Astrocyte (in vitro differentiated cells and primary cell): ENCODE measurements at places on chromosomes 2 and 18.

DNA sequence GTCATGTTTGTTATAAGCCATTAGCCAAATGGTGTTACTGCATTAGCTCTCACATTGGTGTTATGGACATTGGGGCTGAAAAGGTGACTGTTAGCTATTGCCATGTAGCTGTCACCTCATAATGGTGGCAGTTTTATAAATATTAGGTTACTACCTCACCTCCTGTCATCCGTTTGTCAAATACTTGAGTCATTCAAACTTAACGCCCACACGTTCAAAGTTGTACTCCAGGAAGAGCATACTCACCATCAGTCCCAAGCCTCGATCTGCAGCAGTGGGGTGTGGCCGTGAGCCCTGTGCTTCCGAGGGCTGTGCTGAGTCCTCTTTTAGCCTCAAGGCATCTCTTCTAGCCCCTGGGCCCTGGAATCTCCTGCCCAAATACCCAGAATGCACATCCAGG lies 87.3 kb downstream of the PDK1 start:
- H3K27ac ChIP-seq: no peak overlapping the region
- H3K27me3 ChIP-seq: no peaks in the 10 kb centered on the region
- H3K4me1 ChIP-seq: peaks cover 30% of the 10 kb centered on the region
- DNase-seq: peak; percentile 52
- H3K36me3 ChIP-seq: no peaks in the 10 kb centered on the region

GRCh38 chr2:240568678-240569522 lies 616 bp downstream of the RNPEPL1 start:
- H3K4me3 ChIP-seq: peak overlapping the region; percentile 57
- H3K36me3 ChIP-seq: no peaks in the 10 kb centered on the region
- H3K4me1 ChIP-seq: peaks cover 24% of the 10 kb centered on the region

DNA sequence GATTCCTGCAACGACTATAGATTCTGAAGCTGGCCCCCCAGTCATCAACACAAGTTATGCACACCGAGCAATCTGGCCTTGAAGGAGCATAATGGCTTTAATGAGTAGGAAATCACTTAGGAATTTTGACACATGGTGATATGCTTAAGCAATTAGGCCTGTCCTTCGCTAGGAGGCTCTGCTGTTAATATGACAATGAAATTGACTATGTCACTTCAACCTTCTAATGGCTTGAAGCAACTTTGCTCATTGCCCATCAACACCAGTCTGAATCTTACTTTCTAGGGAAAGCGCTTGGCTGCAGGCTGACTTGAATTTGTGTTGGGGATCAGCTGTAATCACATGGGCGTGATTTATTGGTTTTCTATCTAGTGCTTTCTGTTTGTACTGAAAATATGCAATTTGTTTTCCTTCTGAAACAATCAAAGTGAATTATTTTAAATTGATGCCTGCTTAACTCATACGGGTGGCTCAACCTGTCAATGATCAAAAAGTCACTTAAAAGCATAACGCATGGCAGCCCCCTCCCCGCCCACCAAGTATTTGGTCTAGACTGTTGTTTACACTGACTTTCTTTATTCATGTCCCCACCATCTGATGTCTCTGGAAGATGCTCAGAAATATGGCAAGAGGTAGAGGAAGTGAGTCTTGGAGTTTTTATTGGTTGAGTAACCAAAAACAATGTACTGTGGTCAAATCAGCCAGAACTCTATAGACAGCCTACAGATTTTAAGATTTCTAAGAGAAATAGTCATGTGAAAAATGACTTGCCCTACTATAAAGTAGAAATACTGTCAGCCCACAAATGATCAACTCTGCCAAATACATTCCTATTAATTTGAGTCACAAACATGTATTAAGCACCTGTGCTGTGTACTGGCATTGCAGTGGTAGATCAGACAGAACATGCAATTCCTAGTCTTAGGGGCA lies 344.9 kb downstream of the RBM43 start:
- peak; percentile 61 for DNase-seq
- H3K27ac ChIP-seq: no peak overlapping the region
- no peaks in the 10 kb centered on the region for H3K27me3 ChIP-seq
- no peaks in the 10 kb centered on the region for H3K4me1 ChIP-seq
- H3K36me3 ChIP-seq: no peaks in the 10 kb centered on the region
- H3K4me3 ChIP-seq: no peak overlapping the region

DNA sequence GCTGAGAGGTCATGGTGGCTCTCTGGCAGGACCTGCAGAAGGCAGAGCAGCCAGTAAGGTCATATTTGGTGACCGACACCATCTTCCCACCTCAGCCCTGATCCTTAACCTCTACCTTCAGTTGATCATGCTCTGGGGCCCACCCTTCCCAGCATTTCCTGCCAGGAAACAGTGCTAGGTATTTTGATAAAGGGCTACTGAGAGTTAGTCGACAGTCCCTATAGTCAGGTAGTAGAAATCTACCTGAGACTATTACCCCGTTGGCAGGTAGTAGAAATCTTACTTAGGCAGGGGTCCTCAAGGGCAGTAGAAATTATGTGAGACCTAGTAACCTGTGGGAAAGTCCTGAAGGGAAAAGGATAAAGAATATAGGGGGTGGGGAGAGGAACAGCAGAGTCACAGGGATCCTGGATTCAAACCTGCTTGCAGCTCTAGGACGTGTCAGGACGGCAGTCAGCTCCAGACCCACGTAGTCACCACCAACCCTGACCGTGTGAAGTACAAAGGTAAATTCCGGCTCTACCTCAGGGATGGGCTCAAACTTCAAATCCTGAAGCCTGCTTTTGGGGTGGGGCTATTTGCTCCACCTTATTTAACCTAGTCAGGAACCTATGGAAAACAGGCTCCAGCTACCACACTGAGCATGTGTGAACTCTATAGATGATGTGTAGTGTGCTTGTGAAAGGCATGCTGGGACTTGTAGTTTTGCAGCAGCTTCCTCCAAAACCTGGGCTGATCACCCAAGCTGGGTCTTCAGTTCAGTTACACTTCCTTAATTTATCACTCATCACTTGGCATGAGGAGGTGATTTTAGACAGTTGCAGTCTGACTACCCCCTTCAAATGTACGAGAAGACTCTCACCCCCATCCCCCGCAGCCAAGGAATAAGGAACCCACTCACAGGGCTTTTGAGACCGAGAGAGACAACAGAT lies at the start of gene DQX1:
TSS of gene DQX1 (minus strand) at position 515 of the 932 bp plus-strand sequence. CDS start at position 13, 502 bp downstream.
- H3K4me1 ChIP-seq: peaks cover 16% of the 10 kb centered on the region
- H3K27ac ChIP-seq: no peak within 1 kb of the TSS
- H3K4me3 ChIP-seq: no peak within 1 kb of the TSS

DNA sequence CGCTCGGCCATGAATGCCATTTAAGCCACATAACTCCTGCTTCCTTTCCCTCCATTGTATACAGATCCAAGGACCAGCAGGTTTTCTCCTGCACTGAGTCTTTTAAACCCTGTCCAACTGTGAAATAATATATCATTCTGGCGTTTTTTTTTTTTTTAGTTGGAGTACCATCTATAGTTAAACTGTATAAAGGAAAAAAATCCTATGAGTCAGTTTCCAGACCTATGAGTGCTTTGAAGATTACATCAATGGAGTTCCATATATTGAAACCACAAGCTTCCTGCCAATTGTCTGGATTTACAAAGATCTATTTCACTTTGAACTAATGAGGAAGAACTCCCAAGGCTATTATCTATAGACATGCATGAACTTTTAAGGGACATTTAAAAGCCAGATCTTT lies 2.4 kb upstream of the MALT1 start:
- H3K36me3 ChIP-seq: no peaks in the 10 kb centered on the region
- H3K4me3 ChIP-seq: no peak overlapping the region
- H3K4me1 ChIP-seq: peaks cover 39% of the 10 kb centered on the region
- DNase-seq: peak; percentile 80

DNA sequence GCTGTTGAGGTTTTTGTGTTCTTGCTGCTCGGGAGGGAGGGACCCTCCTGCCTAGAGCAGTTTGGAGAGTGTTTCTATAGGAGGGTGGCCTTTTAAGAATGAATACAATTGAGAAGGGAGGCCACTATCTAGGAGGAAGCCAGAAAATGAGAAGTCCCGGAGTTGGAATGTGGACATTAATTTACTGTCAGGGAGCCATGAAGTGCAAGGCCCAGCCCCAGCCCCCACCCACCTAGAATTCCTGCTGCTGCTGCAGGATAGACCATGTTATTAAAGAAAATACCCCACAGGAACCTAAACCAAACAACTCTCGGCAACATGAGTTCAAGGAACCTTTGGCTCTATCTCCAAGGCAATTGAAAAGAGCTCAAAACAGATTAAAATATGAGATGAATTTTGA lies 46.0 kb downstream of the ZBTB7C start:
- no peak overlapping the region for H3K4me3 ChIP-seq
- H3K4me1 ChIP-seq: no peaks in the 10 kb centered on the region
- no peak overlapping the region for H3K27ac ChIP-seq

- no peaks in the 10 kb centered on the region for H3K36me3 ChIP-seq
- no peak overlapping the region for H3K4me3 ChIP-seq
- no peak overlapping the region for H3K27ac ChIP-seq
- DNase-seq: no peak
Observed at GRCh38 chr2:88711897-88712296, 20.4 kb downstream of the RPIA start.

- H3K4me1 ChIP-seq: peaks cover 25% of the 10 kb centered on the region
- peak; percentile 63 for DNase-seq
- peak overlapping the region; percentile 97 for H3K27ac ChIP-seq
- H3K36me3 ChIP-seq: no peaks in the 10 kb centered on the region
Observed at GRCh38 chr2:201118961-201119854, 3.2 kb downstream of the CFLAR start.

DNA sequence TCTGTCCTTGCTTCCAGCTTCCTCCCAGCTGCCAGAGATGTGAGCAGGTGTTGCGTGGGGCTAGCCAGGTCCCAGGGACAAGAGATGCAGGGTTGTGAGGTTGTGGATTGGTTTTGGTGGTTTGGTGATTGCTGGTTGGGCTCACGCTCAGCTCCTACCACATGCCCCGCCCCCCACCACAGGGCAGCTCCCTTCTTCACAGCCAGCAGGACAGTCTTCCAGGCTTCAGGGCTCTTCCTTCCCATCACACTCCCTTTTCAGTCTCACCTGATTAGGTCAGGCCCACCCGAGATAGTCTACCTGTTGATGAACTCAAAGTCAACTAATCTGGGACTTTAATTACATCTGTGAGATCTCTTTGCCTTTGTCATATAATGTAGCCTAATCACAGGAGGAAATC lies 52.0 kb upstream of the GLI2 start:
- peaks cover 3% of the 10 kb centered on the region for H3K27me3 ChIP-seq
- no peak overlapping the region for H3K4me3 ChIP-seq
- no peak for DNase-seq
- H3K27ac ChIP-seq: no peak overlapping the region

DNA sequence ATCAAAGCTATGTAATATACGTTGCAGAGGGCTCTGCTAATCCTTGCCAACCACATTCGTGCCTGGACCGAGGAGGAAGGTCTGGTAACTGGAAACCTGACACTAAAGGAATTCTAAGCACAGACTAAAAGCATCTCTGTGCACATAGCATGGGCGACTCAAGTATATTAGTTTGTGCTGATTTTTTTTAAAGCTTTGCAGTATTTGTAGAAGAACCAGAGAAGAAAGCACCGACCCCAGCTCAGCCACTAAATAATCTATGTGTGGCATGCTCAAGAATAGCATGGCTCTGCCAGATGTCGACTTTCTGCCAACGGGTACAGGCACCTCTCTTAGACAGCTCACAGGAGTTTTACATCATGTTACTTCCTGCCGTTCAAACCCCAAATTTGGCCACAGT lies 73.2 kb upstream of the NRP2 start:
- H3K27ac ChIP-seq: no peak overlapping the region
- H3K4me3 ChIP-seq: no peak overlapping the region
- no peaks in the 10 kb centered on the region for H3K27me3 ChIP-seq
- no peaks in the 10 kb centered on the region for H3K36me3 ChIP-seq
- DNase-seq: no peak
- no peaks in the 10 kb centered on the region for H3K4me1 ChIP-seq

- no peak overlapping the region for H3K27ac ChIP-seq
- peak; percentile 6 for DNase-seq
- peaks cover 39% of the 10 kb centered on the region for H3K27me3 ChIP-seq
- H3K4me1 ChIP-seq: peaks cover 11% of the 10 kb centered on the region
- no peak overlapping the region for H3K4me3 ChIP-seq
Observed at GRCh38 chr2:104866883-104867812, 13.2 kb downstream of the POU3F3 start.

DNA sequence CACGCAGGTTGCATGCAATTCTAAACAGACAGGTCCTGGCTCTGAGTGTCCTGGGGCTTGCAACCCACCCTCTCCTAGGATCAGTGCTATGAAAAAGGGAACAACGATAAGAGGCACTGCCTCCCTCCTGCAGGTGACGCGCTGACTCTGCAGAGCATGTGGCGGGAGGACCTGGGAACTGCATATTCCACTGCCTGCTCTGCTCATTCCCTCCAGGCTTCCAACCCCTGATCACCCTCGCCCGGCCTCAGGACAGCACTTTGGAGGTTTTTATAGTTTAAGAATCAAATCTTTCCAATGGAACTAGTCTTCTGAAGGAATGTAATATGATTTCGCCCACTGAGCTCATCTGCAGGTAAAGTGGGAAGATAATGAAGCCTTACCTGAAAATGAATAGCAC lies 8.5 kb downstream of the CHST10 start:
- H3K36me3 ChIP-seq: peaks cover 2% of the 10 kb centered on the region
- H3K4me3 ChIP-seq: no peak overlapping the region

GRCh38 chr2:181828122-181828705 lies 63.3 kb upstream of the ITPRID2 start:
- no peaks in the 10 kb centered on the region for H3K4me1 ChIP-seq
- H3K36me3 ChIP-seq: no peaks in the 10 kb centered on the region
- no peak for DNase-seq
- no peak overlapping the region for H3K4me3 ChIP-seq
- H3K27ac ChIP-seq: no peak overlapping the region

- no peak for DNase-seq
- no peak overlapping the region for H3K4me3 ChIP-seq
- no peaks in the 10 kb centered on the region for H3K36me3 ChIP-seq
- no peaks in the 10 kb centered on the region for H3K27me3 ChIP-seq
- no peak overlapping the region for H3K27ac ChIP-seq
- peaks cover 8% of the 10 kb centered on the region for H3K4me1 ChIP-seq
Observed at GRCh38 chr2:100236166-100236565, 86.1 kb downstream of the LONRF2 start.

GRCh38 chr2:69026026-69026425 lies 13.0 kb downstream of the ANTXR1 start:
- no peak for DNase-seq
- H3K27me3 ChIP-seq: no peaks in the 10 kb centered on the region
- no peaks in the 10 kb centered on the region for H3K36me3 ChIP-seq

GRCh38 chr2:237567276-237568029 lies 1.1 kb downstream of the PRLH start:
- no peaks in the 10 kb centered on the region for H3K36me3 ChIP-seq
- no peak overlapping the region for H3K4me3 ChIP-seq
- H3K4me1 ChIP-seq: peaks cover 4% of the 10 kb centered on the region
- no peak for DNase-seq
- no peaks in the 10 kb centered on the region for H3K27me3 ChIP-seq

GRCh38 chr2:72993147-72993932 lies 76.0 kb downstream of the EMX1 start:
- H3K36me3 ChIP-seq: no peaks in the 10 kb centered on the region
- no peak overlapping the region for H3K27ac ChIP-seq
- no peaks in the 10 kb centered on the region for H3K27me3 ChIP-seq
- DNase-seq: no peak
- no peak overlapping the region for H3K4me3 ChIP-seq
